Aorta (tissue), 5 donors: ENCODE measurements at places on chromosomes 2 and 18. TPM values are rescaled to one million over a fixed set of nuclear protein-coding genes. Genes with fewer than 3 reads are reported as not detected.

DNA sequence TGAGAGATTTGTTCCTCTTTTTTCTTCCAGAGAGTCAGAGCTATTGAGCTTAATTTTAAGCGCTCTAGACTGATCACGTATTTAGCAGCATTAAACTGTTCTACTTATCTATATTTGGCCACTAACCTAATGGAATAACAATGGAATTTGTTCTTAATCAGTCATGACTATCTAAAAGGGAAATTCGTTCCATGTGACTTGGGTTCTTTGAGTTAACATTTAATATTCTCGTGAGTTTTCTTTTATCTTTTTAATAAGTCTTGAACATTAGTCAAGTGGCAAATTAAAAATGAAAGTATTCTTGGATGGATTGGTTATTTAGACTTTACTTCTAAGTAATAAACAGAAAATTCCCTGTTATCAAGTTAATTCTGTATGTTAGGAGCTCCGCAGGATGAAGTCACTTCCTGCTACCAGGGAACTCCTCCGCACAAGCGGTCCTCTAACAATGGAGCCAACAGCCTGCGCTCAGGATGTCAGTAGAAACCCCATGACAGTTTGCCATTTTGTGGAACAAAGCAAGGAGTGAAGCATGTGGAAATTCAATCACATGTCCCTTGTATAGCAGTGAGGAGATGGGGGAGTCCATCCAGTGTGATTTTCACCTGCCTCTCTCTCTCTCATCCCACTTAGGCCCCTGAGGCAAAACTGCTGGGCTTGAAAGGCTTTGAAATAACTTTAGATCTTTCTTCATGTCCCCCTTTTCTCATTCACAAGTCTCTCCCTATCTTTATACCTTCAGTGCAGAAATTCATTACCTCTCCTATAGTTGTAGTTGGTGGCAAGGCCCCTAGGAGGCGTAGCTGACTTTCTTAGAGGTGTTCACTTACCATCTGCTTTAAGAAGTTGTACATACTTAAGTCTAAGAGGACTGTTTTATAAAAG lies 138.1 kb downstream of the WDR7 start:
- H3K27me3 ChIP-seq, result no peaks in the 10 kb centered on the region
- no peak overlapping the region for H3K27ac ChIP-seq
- H3K4me3 ChIP-seq, result no peak overlapping the region
- H3K4me1 ChIP-seq, result no peaks in the 10 kb centered on the region

DNA sequence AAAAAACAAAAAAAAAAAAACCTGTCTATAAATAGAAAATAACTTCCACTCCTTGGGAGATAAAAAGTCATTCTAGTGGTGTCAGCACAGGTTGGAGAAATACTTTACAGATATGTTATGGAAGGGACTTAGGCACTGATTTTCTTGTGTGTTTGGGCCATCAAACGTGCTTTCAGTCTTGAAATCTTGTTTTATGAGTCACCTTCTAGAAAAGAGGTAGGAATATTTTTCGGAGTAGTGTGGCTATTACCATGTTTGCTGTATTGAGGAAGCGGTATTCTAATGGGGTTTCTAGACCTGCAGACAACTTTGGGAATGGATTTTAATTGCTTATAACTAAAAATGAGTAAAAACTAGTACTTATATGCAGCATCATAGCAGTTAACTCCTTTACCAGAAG lies 12.0 kb downstream of the HNMT start:
- H3K27me3 ChIP-seq, result no peaks in the 10 kb centered on the region
- no peaks in the 10 kb centered on the region for H3K36me3 ChIP-seq
- H3K4me3 ChIP-seq, result no peak overlapping the region
- H3K4me1 ChIP-seq, result no peaks in the 10 kb centered on the region

MEP1B gene
- total RNA-seq, result not detected

GRCh38 chr2:160375037-160375436 lies 118.6 kb downstream of the RBMS1 start:
- no peak overlapping the region for H3K27ac ChIP-seq
- DNase-seq, result no peak
- H3K4me3 ChIP-seq, result no peak overlapping the region
- peaks cover 2% of the 10 kb centered on the region for H3K4me1 ChIP-seq
- no peaks in the 10 kb centered on the region for H3K36me3 ChIP-seq

DNA sequence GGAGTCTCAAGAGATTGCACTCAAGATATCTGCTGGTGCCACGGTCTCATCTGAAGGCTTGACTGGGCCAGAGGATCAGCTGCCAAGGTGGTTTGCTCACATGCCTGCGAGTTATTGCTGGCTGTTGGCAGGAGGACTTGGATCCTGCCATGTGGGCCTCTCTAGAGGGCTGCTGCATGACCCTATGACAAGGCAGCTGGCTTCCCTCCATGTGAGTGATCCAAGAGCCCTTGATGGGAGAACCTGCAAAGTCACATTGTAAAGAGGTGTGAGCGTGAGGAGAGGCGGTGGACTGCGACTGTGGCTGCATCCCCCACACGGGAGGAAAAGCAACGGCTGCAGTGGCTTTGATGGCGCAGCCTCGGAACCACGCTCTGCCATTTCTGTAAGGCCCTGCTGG lies 4.0 kb upstream of the ALLC start:
- H3K4me1 ChIP-seq, result no peaks in the 10 kb centered on the region
- no peaks in the 10 kb centered on the region for H3K36me3 ChIP-seq
- no peak overlapping the region for H3K4me3 ChIP-seq
- no peak overlapping the region for H3K27ac ChIP-seq

DNA sequence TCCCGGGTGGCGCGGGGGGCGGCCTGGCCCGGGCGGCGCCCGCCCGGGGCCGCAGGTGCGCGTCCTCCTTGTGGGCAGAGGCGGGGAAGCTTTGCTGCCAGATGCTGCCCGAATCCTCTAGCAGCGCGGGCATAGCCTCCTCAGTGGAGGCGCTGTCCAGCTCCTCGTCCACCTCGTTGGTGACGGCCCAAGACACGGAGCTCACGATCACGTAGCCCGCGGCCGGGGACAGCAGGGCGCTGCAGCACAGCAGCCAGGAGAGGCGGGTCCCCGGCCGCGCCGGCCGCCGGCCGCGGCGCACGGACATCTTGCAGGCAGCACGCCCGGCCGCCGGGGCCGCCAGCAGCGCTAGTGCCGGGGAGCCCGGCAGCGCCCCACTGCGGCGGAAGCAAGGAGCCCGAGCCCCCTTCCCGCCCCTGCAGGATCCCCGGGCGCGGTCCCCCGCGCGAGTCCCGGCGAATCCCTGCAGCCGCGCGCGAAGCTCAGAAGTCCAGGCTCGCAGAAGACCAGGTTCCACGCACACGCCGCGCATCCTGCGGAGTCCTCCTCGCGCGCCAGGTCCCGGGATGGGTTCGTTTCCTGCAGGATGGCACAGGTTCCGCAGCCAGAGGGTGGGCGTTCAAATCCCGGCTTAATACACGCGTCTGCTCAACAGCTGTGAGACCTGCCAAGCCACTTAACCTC lies at the start of gene CREG2:
Gene CREG2, minus strand, starts transcription at position 353 of the 684 bp plus-strand sequence. Its CDS starts 46 bp downstream, at position 307.
- H3K4me1 ChIP-seq, result no peaks in the 10 kb centered on the region
- DNase-seq, result peak; percentile 75
- H3K27ac ChIP-seq, result no peak within 1 kb of the TSS
- no peak within 1 kb of the TSS for H3K4me3 ChIP-seq
- no peaks in the 10 kb centered on the region for H3K27me3 ChIP-seq

- no peak overlapping the region for H3K27ac ChIP-seq
- no peaks in the 10 kb centered on the region for H3K4me1 ChIP-seq
Measured at GRCh38 chr18:43046322-43046721, 69.2 kb downstream of the RIT2 start.

CTDSP1 gene
- total RNA-seq, result 162 TPM

GRCh38 chr2:70961648-70961994 lies 16.8 kb upstream of the ANKRD53 start:
- no peak overlapping the region for H3K27ac ChIP-seq
- H3K4me3 ChIP-seq, result no peak overlapping the region
- H3K27me3 ChIP-seq, result no peaks in the 10 kb centered on the region

IL36A gene
- total RNA-seq, result not detected

DYTN gene
- not detected for total RNA-seq

DNA sequence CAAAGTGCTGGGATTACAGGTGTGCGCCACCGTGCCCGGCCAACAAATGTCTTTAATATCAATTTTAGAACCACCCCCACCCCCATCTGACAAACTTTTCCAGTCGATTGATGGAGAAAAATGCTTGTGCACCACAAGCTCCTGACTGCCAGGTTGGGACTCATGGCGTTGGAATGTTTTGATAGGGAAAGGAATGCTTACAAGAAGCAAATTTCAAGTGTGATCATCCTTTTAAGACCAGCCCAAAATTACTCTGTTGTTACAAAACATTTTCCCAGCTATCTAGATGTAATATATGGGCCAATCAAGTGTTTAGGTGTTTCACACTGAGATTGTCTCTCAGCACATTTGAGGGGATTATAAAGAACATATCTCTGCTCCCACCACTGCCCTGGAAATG lies 45.2 kb downstream of the UBXN4 start:
- no peak for DNase-seq
- no peaks in the 10 kb centered on the region for H3K27me3 ChIP-seq
- peaks cover 3% of the 10 kb centered on the region for H3K4me1 ChIP-seq
- no peak overlapping the region for H3K4me3 ChIP-seq
- no peak overlapping the region for H3K27ac ChIP-seq
- H3K36me3 ChIP-seq, result peaks cover 4% of the 10 kb centered on the region

- H3K36me3 ChIP-seq, result no peaks in the 10 kb centered on the region
- no peak overlapping the region for H3K4me3 ChIP-seq
- no peak overlapping the region for H3K27ac ChIP-seq
- DNase-seq, result no peak
Measured at GRCh38 chr2:201821080-201821479, 14.7 kb downstream of the CDK15 start.

GRCh38 chr2:95012881-95013550 lies 12.5 kb upstream of the MAL start:
- H3K27ac ChIP-seq, result no peak overlapping the region
- no peak overlapping the region for H3K4me3 ChIP-seq

DNA sequence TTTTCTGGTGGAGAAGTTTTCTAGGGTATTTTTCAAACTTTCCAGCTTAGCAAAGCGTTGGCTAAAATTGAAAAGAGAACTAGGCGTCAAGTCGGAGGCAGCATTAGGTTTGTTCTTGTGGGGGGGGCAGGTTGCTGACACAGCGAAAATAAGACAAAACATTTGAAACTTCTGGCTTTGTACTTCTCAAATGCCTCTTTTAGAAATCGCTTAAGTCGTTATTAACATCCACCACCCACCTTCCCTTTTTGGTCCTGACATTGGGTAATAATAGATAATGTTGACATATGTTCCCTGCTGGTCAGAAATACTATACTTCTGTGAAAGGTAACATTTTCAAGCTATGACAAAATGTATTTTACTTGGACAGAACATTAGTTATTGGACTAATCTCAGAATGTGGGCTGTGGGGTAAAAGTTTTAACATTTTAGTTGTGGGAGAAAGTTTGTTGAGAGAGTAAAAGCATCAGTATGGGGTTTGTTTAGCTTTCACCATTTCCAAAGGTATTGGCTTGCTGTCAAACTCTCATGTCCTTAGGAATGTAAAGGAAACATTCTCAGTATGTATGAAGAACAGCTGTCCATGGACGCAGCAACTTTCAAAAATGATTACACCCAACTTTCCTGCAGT lies 88.1 kb upstream of the ZEB2 start:
- H3K27ac ChIP-seq, result no peak overlapping the region
- no peaks in the 10 kb centered on the region for H3K36me3 ChIP-seq
- peak overlapping the region; percentile 9 for H3K4me3 ChIP-seq
- DNase-seq, result no peak

- no peaks in the 10 kb centered on the region for H3K27me3 ChIP-seq
- no peaks in the 10 kb centered on the region for H3K36me3 ChIP-seq
- DNase-seq, result peak; percentile 39
- H3K27ac ChIP-seq, result no peak overlapping the region
- H3K4me1 ChIP-seq, result no peaks in the 10 kb centered on the region
Measured at GRCh38 chr2:128622955-128623620, 304.4 kb upstream of the HS6ST1 start.

- H3K4me3 ChIP-seq, result no peak overlapping the region
- H3K36me3 ChIP-seq, result no peaks in the 10 kb centered on the region
- H3K27me3 ChIP-seq, result no peaks in the 10 kb centered on the region
- no peak for DNase-seq
- no peak overlapping the region for H3K27ac ChIP-seq
Measured at GRCh38 chr18:61992923-61993322, 100.1 kb upstream of the RNF152 start.

GRCh38 chr2:21371499-21372003 lies 247.8 kb downstream of the TDRD15 start:
- H3K27me3 ChIP-seq, result no peaks in the 10 kb centered on the region
- H3K27ac ChIP-seq, result no peak overlapping the region
- no peaks in the 10 kb centered on the region for H3K4me1 ChIP-seq
- no peak for DNase-seq

RAB11FIP5 gene
- 48.7 TPM for total RNA-seq

COLEC12 gene
- 15.9 TPM for total RNA-seq

PCARE gene
- not detected for total RNA-seq

INPP4A gene
- total RNA-seq, result 43.4 TPM

DNA sequence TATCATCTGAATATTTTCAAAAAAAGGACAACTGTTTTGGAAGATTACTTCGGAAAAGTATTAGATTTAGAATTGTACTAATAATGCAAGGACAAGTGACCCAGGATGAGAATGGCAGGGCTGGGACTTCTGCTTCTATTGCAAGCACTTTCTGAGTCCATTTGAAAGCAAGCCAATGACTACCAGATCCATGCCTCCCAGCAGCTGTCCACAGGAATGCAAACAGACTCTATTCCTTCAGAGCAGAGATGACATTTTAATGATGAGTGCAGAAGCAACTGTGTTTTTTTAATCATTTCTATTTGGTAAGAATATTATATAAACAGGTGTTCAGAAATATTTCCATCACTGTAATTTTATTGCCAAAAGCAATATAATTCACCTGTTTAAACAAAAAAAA lies 456.7 kb downstream of the SOX11 start:
- no peak overlapping the region for H3K4me3 ChIP-seq
- H3K36me3 ChIP-seq, result no peaks in the 10 kb centered on the region
- no peak for DNase-seq
- no peaks in the 10 kb centered on the region for H3K4me1 ChIP-seq

GRCh38 chr2:128447538-128447995 lies 128.9 kb upstream of the HS6ST1 start:
- DNase-seq, result peak; percentile 38
- H3K36me3 ChIP-seq, result no peaks in the 10 kb centered on the region
- H3K27me3 ChIP-seq, result no peaks in the 10 kb centered on the region
- no peak overlapping the region for H3K4me3 ChIP-seq
- H3K4me1 ChIP-seq, result no peaks in the 10 kb centered on the region

DNA sequence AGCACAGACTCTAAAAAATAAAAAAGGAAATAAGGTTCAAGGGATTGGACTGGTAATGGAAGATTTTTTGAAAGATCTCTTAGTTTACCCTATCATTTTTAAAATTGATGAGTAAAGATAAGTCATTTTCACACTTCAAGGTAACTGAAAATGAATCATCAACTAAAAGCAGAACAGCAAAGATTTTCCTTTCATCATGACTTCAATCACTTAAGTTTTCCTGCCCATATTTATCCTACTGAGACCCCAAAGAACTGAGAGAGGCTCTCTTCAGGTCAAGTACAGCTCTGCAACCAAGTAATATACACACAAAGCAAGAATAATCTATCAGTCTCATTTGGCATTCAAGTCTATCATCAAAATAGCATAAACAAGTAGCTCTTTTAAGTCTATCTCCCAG lies 540.7 kb downstream of the METTL4 start:
- no peaks in the 10 kb centered on the region for H3K36me3 ChIP-seq
- no peaks in the 10 kb centered on the region for H3K4me1 ChIP-seq
- no peaks in the 10 kb centered on the region for H3K27me3 ChIP-seq
- H3K4me3 ChIP-seq, result no peak overlapping the region
- DNase-seq, result no peak
